ENCODE measurements at places on chromosomes 2 and 18. TPM values are rescaled to one million over a fixed set of nuclear protein-coding genes. Genes with fewer than 3 reads are reported as not detected.

Gene SLC8A1
- 11.1 TPM for total RNA-seq

Gene SPATS2L
- 26.6 TPM for total RNA-seq

Gene RGPD5
- total RNA-seq: 8.6 TPM

Gene FAM168B
- 115 TPM for total RNA-seq

Gene FTCDNL1
- total RNA-seq: 1.8 TPM

Gene IL36A
- total RNA-seq: not detected

Gene CCDC68
- 1.5 TPM for total RNA-seq

Gene NOSTRIN
- 0.35 TPM for total RNA-seq

Gene QPCT
- 3.4 TPM for total RNA-seq

Data from MG63 (cell line).